ENCODE measurements at places on chromosomes 3 and 15.

DNA sequence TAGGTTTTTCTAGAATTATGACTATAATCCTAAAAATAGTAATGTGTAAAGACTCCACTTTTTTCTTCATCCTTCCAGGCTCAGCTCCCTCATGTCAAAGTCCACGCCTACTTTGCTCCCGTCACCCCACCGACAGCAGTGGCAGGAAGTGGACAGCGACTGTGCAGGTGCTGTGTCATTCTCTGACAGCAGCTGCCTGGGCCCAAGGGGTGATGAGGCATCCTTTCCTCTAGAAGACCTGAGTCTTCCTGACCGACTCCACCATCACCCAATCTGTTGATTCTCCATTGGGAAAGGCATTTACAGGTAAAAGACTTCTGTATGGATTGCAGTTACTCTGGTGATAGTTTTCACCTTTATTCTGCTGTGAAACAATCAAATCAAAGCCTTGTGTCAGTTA is 54.8 kb downstream of the UBP1 start:
- DNase-seq = no peak

GRCh38 chr3:132615881-132616280 is 18.8 kb downstream of the ACKR4 start:
- DNase-seq = no peak

GRCh38 chr3:149179220-149179619 is 42.4 kb downstream of the CP start:
- no peak for DNase-seq

DNA sequence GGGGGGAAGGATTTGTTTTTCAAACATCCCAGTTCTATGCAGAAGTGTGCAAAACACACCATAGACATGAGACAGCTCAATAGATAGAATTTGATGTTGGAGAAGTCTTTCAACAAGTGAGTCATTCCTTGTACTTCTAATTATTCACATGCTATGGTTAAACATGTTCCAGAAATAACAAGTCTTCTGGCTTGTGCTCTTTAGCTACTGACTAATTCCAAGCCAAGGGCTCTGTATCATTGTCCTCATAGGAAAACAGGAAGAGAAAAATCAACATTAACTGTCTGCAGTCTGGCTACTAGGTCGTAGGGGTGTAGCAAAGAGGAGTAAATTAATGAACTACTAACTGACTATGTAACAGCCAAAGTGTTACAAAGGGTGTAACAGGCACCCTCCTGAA is 25.8 kb downstream of the LDHAL6B start:
- DNase-seq = no peak

DNA sequence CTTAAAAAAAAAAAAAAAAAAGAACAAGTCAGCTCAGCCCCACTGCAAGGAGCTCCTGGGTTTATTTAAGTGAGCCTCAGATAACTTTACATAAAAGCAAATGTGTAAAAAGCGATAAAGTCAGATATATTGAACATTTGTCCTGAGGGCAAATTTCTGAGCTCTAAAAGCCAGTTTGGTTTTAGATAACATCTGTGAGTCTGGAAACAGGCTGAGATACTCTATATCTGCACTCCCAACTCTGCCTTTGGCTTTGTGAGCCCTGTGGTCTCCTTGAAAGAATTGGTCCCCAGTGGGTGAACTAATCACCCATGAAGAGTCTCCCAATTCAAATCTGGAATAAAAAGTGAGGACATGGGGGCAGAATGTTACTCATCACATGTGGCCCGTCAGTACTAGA is 104.6 kb downstream of the APBA2 start:
- no peak for DNase-seq

- no peak for DNase-seq
These were observed 246.9 kb downstream of the CGGBP1 start for GRCh38 chr3:87811953-87812352.

DNA sequence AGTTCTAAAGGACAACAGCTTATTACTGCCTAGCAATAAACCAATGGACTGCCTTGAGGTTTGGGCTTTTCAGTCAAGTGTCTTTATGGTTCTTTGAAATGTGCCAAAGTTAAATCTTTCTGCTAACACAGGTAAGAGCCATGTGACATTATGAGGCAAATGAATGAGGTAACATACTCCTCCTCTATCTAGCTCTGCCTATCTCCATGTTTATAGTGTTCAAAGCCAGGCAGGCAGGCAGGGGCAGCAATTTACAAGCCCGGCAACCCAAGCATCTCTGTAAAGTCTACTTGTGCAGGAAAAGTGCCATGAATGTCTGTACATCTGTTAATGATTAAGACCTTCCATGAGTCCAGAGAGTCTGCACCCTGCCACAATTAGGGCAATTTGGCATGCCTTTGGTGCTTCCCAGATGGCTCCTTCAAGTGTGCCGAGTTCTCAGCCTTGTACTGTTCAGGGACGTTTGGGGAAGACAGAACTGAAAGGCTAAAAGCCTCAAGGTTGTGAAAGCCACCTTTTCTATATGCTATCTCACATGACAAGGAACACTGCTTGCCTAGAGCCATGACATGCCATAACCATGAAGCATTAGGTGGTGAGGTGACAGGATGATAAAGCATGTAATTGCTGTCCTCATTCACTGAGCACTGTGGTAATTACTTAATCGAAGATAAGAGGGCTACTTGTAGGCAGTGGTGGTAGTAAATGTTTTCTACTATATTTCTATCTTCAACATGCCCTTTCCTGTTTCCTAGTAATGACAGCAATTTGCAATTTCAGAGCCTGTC is 41.4 kb upstream of the EIF1B start:
- DNase-seq = no peak

- peak; percentile 60 for DNase-seq
These were observed 1.1 kb downstream of the CELSR3 start for GRCh38 chr3:48661501-48662144.

DNA sequence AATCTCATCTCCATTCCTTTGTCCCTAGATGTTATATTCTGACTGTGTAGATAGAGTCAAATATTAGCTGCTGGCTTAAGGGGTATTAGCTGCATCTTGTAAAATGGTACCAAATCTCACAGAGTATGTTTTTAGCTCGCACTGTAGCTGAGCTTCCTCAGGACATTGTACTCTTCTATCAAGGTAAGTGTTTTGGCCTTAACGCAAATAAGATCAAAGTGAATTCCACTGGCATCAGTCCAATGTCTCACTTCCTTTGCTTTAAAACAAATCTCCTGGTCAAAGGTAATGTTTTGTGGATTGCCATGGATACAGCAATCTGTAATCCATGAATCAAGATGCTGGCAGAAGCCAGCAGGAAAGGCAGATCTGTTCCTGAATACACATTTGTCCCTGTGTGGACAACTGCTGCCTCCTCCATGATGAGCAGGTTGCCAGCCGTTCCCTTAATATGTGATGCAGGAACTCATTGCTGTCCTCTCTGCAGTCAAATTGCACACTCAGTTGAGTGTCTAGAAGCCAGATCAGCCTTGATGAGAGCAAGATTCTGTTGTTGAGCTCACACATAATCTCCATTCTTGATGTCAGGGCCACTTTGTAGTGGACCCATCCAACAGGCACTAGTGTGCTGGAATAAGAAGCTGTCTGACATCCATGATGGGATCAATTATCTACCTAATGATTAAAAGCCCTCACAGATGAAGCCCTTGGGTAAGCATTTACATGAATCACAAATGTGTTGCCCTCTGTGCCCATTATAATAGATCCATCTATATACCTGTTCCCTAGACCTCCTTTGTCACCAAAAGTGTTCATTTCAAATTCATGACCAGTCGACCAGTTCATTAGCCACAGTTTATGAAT is 96.6 kb upstream of the AGTR1 start:
- peak; percentile 66 for DNase-seq

DNA sequence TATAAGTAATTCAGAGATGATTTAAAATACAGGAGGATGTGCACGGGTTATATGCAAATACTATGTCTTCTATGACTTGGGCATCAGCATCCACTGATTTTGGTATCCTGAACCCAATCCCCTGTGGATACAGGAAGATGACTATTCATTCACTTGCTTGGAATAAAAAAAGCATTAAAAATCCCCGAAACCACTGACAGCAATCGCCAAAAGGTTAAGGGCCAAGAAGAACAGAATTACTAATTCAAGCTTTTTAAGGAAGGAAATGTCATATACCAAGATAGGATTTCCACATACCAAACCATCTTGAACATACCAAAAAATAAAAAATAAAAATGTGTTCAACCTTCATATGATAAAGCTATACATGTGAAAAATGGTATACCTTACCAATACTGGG is 93.7 kb downstream of the DLG1 start:
- DNase-seq = no peak

GRCh38 chr3:34279901-34280300 is 481.5 kb downstream of the PDCD6IP start:
- no peak for DNase-seq

- DNase-seq = no peak
These were observed 17.0 kb upstream of the OR5K1 start for GRCh38 chr3:98445949-98446406.

GRCh38 chr15:46177219-46177618 is 542.4 kb downstream of the SQOR start:
- DNase-seq = no peak

DNA sequence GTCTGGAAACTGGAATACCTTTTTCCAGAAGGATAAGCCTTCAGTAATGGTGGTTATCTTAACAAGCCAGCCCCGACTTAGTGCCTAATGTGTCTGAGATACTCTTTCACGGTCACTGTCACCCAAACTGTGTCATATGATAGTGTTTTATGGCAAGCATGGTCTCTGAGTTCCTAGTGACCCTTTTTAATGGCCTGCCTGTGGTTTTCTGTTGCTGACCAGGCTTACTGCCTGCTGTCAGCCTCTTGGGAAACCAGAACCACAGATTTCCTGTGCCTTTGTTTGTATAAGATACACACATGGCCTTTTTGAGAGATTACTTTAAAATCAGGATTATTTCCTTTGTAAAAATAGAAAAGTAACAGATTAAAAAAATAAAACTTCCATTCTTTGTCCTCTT is 22.4 kb downstream of the HPS3 start:
- DNase-seq = no peak

DNA sequence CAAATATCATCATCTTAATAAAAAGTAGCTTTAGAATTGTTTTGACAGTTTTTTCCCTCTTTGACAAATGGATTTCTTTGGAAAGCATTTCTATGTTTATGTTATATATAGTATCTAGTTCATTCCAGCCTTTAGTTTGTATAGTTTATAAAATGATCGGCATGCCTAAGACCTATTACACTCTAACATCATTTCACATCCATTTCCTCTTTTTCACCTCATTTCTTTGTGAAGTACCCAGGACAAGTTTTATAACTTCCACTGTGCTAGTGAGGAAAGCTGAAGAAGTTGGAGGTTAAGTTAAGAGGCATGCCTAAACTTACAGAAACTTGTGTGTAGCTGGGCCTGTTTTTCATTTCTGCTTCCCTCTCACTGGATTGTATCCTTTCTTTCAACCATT is 178.4 kb downstream of the TP63 start:
- no peak for DNase-seq

GRCh38 chr15:42371096-42371495 is 11.8 kb downstream of the CAPN3 start:
- no peak for DNase-seq

DNA sequence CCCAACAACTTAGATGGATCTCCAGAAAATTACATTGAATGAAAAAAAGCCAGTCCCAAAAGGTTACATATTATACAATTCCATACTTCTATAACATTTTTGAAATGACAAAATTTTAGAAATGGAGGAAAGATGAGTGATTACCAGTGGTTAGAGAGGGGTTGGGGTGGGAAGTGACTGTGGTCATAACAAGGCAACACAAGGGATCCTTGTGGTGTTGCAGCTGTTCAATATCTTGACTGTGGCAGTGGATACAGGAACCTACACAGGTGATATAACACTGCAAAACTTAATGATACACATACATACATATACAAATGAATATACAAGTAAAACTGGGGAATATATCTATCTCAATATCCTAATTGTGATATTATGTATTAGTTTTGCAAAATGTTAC is 9.6 kb downstream of the GOLGB1 start:
- no peak for DNase-seq

DNA sequence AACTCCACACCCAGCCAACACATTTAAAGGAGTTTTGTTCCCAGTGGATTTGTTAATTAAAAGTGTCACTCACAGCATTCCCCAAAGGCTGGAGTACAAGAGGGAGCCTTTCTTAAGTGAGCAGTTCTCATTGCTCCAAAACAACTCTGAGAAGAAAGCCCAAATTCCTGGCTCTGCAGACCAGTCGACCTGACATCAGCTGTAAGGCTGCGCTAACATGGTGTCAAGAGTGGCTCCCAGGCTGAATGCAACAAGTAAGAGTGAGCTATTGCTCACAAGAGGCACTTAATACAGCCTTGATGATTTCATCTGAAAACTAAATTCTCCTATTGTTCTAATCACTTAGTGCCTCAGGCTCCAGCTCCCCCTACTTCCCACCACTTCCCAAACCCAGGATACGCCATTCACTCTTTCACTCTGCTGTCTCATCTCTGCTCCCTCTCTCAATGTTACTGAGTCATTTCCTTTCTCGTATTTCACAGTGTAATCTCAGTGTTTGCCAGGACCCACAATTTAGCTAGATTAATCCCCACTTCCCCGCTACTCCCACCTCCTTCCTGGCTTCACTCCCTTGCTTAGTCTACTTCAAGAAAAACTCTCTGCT is 81.8 kb downstream of the WWTR1 start:
- DNase-seq = no peak

- DNase-seq = peak; percentile 86
These were observed 27.6 kb downstream of the SLC28A1 start for GRCh38 chr15:84911879-84912660.

- no peak for DNase-seq
These were observed 108.9 kb downstream of the GREM1 start for GRCh38 chr15:32826685-32827084.

GRCh38 chr3:68819361-68819760 is 113.0 kb downstream of the TAFA4 start:
- DNase-seq = no peak

GRCh38 chr15:69377216-69377970 is 36.8 kb upstream of the KIF23 start:
- no peak for DNase-seq

GRCh38 chr15:93171476-93171875 is 82.5 kb upstream of the RGMA start:
- DNase-seq = no peak

DNA sequence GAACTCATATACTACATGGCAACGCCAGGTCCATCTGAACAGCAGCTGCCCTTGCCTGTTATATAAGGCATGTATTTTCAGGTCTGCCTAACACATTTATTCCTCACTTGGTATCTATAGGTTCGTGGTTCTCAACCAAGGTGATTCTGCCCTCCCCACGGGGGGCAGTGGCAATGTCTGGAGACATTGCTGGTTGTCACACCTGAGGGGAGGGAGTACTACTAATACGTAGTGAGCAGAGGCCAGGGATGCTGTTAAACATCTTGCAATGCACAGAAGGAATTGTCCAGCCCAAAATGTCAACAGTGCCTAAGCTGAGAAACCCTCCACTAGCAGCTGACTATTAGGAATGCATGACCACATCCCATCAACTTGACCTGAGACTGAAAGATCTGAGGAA is 32.6 kb downstream of the ADAMTS9 start:
- no peak for DNase-seq

GRCh38 chr3:99714575-99714974 is 76.2 kb downstream of the COL8A1 start:
- no peak for DNase-seq

GRCh38 chr3:95343228-95343627 is 1280.4 kb downstream of the NSUN3 start:
- no peak for DNase-seq
